ENCODE measurements at places on chromosomes 13 and 19. TPM values are rescaled to one million over a fixed set of nuclear protein-coding genes. Genes with fewer than 3 reads are reported as not detected.

GFY gene
- not detected for total RNA-seq

ZNF682 gene
- total RNA-seq: 3.1 TPM

FLT3LG gene
- 4.5 TPM for total RNA-seq

ZIK1 gene
- total RNA-seq: 12.7 TPM

CGB8 gene
- total RNA-seq: not detected

SIGLEC10 gene
- total RNA-seq: 8.6 TPM

TMEM86B gene
- total RNA-seq: 1.1 TPM

ZNF560 gene
- total RNA-seq: not detected

ZNF160 gene
- 25.8 TPM for total RNA-seq

THSD1 gene
- total RNA-seq: 5.1 TPM

STOML3 gene
- total RNA-seq: not detected

PCID2 gene
- 42.8 TPM for total RNA-seq

C1QTNF9B gene
- total RNA-seq: not detected

IGFL4 gene
- total RNA-seq: 5.5 TPM

ZNF708 gene
- 3.1 TPM for total RNA-seq

Measured in lower leg skin (tissue), 4 donors.